ENCODE measurements at places on chromosomes 2 and 18.

DNA sequence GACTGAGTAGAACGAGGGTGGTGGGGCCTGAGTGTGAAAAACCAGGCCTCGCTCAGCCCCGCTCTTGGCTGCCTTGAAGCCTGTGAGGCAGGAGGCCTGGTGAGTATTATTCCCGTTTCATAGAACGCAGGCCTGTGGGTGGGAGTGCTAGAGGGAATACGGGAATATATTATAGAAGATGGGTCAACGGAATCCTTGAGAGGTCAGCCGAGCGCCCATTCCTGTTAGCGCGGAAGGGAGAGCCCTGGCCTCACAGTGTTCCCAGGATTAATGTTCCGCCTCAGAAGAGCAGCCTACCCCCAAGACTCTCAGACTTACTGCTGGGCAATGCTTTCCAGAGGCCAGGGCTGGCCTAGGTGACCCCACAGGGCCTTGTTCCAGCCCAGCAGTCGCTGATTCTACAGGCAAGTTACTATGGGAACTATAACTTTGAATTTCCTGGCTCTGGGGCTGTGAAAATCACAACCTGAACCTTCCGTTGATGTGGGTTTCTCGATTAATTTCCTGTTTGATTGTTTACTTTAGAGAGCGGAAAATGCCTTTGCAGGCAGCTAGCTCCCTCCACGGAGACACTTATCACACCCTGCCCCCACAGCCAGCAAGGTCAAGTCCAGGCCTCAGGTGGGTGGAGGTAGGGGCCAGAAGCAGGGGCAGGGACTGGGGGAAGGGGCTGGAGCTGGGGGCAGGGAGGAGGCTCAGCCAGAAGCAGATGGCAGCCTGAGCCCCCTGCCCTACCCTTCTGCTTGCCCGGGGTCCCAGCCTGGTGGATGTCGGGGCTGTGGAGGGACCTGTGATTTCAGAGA lies 108.3 kb downstream of the SMAD7 start:
- no peak for DNase-seq

DNA sequence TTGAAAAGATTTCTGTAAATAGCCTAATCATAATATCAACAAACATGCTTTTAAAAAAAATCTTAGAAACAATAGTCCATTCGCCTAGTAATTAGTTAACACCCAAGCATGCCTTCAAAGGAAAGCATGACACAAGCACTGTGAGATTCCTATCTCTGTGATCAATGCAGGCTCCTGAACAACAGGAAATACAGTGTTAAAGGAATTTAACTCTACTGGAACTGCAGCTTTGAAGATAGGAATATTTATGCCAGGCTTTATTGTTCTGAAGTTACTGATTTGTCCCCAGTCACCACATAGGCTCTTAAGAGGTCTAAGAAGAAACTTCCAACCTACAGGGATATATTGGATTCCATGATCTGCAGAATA lies 15.4 kb upstream of the FAM124B start:
- DNase-seq = no peak

GRCh38 chr2:158742536-158742935 lies 52.6 kb upstream of the DAPL1 start:
- no peak for DNase-seq

DNA sequence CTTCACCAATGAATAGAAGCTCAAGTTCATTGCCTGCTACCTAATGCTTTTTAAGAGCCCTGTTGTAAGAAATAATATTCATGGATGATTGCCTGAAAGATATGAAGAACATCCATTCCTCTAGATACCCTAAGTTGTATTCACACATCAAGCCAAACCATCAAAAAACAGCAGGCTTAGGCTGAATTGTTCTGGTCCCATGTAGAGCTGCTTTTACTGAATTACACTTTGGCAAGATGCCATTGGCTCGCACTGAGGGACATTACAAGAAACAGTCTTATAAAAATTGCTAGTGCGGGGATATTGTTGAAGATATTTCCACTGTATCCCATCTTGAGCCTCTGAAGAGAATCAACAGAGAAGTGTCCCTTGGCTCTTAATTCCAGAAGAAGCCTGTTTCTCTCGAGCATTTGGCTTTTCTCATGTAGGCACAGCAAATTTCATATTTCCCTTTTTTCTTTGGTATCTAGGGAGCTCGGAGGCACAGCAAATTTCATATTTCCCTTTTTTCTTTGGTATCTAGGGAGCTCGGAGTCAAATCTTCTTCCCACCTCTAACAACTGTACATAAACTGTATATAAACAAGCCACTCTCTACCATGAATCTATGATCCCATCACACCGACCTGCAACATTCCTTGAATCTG lies 107.5 kb downstream of the COLEC12 start:
- DNase-seq = no peak

DNA sequence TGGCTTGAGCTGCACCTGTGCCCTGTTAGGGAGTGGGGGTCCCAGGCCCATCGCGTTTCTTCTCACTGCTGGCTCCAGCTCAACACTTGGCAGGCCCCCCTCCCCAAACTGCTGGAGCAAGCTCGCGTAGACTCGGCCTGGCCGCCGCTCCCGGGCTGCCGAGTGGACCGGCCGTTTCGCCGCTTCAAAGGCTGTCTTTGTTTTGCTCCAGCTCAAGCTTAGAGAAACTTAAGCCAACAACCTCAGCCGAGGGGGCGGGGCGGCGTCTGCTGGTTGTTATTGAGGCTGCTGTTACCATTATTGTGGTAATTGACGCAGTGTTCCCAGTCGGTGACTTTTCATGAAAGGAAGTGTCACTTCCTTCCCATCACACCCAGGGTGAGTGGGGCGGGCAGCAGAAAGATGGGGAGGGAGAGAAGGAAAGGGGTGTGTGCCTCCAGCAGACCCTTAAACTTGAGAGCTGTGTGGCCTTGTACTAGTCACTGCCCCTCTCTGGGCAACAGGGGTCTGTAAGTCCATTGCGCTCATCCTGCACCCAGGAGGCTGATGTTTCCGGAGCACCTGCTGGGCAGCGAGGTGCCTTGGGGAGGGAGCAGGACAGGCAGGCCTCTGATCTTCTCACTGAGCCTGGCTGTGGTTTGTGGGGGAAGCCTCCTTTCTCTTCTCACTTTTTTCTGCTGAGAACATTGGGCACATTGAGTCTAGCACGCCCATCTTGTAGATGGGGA lies 2.1 kb downstream of the ARID5A start:
- peak; percentile 83 for DNase-seq

DNA sequence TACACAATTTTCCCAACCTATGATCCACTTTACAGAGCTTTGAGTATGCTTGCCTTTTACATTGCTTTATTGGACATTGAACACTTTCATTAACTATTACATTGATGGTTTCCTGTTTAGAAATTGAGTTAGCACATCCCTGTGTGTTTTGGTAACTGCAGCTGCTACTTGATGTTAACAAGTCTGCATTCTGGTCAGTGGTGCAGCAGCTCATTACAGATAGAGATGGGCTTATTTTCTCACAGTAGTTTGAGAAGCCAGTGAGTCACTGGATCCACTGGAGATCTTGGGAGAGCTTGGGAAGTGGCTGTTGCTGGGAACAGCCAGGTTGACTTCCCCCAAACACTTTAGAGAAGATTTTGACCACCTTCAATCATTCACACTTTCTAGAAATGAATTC lies 150.5 kb downstream of the ARHGAP15 start:
- DNase-seq = no peak

GRCh38 chr2:33071591-33071990 lies 124.8 kb downstream of the LTBP1 start:
- DNase-seq = no peak

- DNase-seq = no peak
Measured at GRCh38 chr2:26273501-26273900, 28.8 kb downstream of the HADHB start.

All from substantia nigra (tissue), 51 donors.